ENCODE measurements at places on chromosomes 1 and 21.

DNA sequence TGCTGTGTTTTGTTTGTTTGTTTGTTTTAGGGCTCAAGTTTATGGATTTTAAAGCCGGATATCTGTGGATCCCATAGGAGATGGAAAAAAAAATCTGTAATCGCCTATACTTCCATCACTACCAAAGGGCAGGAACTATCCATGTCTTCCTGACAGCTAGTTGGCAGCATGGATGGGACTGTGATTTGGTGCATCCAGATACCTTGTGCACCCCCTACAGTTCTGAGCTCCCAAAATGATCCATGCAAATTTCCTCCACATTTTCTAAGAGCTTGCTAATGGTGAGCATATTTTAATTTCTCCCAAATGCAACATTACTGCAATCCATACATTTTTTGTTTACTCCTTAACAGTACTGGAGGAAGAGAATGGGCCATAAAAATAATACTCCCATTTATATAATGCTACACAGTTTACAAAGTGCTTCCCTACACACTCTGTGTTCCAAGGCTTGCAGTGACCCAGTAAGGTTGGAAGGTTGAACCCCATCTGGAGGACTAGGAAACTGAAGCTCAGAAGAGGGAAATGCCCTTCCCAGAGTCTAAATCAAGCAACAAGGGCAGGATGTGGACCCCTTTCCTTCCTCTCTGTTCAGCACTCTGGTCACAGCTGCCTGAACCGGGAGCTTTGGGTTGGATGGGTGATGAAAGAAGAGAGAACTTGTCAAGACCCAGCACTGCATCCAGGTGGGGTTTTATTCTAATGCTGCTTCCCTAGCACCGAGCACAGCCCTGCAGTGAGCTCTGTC lies 48.0 kb downstream of the CAPN8 start:
- DNase-seq, result no peak

- DNase-seq, result no peak
Observed at GRCh38 chr1:235923466-235924021, 56.8 kb upstream of the LYST start.

- peak; percentile 80 for DNase-seq
Observed at GRCh38 chr1:72177711-72178110, 104.6 kb downstream of the NEGR1 start.

DNA sequence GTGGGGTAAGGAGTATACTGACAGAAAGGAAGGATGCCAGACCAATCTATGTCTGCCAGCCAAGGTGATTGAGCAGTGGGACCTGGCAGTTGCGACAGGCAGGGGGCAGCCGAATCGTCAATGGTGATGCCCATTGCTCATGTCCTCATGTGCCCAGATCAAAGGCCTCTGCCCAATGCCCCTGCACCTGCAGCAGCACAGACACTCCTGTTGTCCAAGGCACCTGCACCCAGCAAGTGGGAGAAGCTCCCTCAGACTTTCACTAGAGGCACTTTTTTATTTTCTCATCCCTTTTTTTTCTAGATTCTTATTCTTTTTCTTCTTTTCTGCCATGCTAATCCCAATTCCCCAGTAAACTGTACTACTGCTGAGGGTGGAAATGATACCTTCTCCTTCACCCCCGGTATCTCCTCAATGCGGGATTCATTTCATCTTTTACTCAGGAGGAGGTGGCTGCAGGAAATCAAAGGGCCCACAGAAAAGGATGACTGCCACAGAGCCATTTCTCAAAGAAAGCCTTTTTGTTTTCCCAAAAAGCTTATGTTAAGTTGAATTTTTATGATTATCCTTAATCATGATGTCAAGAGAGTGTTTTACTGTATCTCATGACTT lies 332.0 kb downstream of the PAPPA2 start:
- no peak for DNase-seq

GRCh38 chr1:208599063-208599462 lies 354.9 kb upstream of the PLXNA2 start:
- DNase-seq, result no peak

DNA sequence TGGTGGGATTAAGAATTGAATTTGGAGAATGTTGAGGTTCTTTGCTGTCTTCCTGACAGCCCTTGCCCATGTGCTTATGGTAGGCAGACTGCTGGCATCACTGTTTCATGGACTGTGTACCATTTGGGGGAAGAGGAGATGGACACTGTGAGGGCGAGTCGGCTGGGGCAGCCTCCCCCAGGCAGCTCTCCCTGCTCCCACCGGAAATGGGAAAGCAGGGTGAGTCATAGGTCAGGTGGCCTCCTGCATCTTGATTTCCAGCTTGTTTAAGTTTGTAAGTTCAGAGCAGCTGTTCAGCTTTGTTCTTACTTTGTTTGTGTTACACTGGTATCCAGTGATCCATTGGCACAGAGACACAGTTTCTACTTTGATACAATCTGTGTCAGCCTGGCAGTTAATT lies 87.2 kb upstream of the CNIH3 start:
- peak; percentile 88 for DNase-seq

DNA sequence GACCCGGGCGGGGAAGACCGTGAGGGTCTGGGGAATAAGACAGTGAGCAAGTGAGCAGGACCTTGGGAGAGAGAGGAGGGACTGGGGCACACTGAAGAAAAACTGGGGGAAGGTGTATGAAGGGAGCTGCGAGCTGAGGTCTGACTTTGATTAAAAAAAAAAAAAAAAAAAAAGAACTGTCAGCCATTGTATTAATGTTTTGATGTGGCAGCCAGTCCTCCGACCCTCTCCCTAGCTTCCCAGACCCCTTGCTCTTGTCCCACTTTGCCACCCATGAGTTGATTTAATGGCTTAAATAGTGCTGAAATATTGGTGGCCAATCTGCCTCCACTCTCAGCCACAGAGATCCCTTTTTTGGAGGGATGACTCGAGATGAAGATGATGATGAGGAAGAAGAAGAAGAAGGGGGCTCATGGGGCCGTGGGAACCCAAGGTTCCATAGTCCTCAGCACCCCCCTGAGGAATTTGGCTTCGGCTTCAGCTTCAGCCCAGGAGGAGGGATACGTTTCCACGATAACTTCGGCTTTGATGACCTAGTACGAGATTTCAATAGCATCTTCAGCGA lies 652 bp downstream of the HAX1 start:
- DNase-seq, result no peak

- no peak for DNase-seq
Observed at GRCh38 chr1:81254560-81254959, 546.2 kb upstream of the ADGRL2 start.

- DNase-seq, result no peak
Observed at GRCh38 chr1:169528215-169529067, 42.7 kb upstream of the SLC19A2 start.

GRCh38 chr1:240619357-240619756 lies 7.4 kb upstream of the GREM2 start:
- peak; percentile 27 for DNase-seq

DNA sequence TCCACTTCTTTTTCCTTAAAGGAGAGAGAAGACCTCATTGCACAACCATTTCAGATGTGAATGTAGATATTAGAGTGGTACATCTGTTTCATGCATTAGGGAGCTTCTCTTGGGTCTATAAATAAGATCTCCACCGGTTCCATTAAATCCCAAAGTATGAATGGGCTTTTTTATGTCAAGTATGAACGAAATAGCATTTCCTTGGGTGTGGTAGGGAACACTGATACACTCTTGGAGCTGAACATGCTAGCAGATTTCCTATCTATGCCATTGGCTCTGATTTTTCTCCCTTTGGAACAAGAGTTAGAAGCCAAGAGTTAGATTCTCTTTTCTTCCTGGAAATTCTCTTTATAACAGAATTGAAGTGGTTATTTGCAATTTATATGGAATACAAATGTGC lies 245.6 kb upstream of the ADAMTS5 start:
- no peak for DNase-seq

- DNase-seq, result peak; percentile 65
Observed at GRCh38 chr1:31647106-31647505, 2.4 kb upstream of the PEF1 start.

DNA sequence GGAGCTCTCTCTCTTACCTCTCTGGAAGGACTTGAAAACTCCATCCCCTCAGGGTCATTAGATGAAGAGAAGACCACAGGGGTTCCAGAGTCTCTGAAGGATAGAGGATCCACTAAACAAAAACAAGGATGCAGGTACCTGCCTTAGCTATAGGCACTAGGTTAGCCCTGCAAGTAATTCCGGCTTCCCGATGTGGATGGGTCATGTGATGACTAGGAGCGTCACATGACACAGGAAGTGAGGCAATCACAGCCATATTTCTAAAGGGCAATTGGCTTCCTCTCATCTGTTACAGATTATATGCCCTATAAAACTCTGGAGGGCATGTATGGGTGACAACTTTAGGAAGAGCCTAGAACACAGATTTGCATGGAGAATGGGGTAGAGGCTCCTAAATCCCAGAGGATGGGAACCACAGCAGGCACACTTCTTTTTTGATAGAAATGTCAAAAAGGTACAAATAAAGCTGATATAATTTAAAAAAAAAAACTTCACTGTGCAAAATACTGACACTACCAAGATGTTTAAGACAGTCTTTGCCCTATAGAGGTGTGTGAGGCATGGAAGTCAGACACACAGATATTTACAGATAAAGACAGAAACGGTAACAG lies 14.1 kb downstream of the ENTREP3 start:
- peak; percentile 81 for DNase-seq

GRCh38 chr1:154288661-154289060 lies 16.2 kb downstream of the HAX1 start:
- DNase-seq, result no peak

GRCh38 chr1:205046870-205047269 lies 3.9 kb downstream of the CNTN2 start:
- no peak for DNase-seq

- no peak for DNase-seq
Observed at GRCh38 chr1:169869426-169869825, 24.3 kb downstream of the SCYL3 start.

DNA sequence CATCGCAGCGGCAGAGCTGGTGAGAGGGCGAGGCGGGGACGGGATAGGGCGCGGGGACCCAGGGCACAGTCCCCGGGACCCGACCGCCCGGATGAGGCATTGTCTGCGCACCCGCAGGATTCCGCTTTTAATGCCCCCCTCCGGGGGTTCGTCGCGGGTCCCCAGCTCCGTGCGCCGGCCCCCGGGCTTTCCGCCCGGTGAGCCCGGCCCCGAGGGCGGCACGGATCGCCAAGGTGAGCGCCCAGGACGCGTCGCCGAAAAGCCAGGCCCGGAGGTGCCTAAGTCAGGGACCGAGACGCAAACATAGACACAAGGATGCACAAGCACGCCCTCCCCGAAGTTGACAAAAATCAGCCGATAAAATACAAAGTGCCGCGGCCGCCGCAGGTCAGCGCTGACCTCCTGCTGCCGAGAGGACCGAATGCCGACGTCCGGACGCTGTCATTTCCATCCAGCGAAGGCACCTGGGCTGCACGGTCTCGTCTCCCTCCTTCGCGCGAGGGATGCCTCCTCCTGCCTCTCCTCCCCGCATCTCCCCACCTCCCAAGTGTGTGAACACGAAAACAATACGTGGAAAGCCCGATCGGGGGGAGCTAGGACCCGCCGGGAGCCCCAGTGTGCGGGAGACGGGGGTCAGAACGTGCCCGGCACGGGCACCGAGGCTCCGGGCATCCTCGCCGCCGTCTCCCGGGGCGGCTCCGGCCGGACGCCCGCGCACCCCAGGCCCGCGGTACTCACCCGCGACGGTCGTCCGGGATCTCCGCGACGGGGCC lies 101.1 kb upstream of the SOD1 start:
- DNase-seq, result peak; percentile 24

- DNase-seq, result peak; percentile 95
Observed at GRCh38 chr1:153649863-153650235, 8.7 kb upstream of the SNAPIN start.

- no peak for DNase-seq
Observed at GRCh38 chr1:156165083-156165482, 11.7 kb downstream of the SEMA4A start.

- DNase-seq, result no peak
Observed at GRCh38 chr1:67607699-67608098, 77.3 kb upstream of the GADD45A start.

GRCh38 chr1:228941666-228942065 lies 206.4 kb downstream of the RHOU start:
- DNase-seq, result no peak

GRCh38 chr21:32048353-32048752 lies 175.5 kb downstream of the HUNK start:
- no peak for DNase-seq

DNA sequence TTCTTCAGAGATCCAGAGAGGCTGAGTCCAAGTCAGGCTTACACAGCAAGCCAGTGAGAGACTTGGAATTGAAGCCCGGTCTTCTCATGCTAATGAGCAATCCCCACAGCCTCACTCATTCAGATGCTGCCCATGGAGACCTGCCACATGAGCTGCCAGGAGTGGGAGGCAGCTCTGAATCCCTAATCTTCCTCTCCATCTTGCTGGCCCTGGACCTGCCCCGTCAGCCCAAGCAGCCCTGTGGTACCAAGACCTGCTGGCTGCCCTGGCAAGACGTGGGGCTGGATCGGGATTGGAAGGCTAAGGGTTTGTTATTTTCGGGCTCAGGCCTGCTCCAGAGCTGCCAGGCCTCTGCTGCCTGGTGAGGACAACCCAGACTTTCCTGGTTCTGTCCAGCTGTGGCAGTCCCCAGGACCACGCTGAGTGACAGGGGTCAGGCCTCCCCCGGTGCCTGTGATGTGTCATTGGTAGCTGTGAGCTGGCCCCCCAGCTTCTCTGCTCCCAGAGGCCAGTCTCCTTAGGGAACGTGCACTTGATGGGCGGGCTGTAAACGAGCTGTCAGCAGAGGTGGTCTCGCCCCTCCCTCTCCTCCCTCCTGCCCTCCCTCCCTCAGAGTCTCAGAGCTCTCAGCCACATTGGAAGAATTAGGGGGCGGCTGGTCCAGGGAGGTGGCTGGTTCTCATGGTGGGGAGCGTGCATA lies 135.0 kb downstream of the FOXD2 start:
- no peak for DNase-seq

- DNase-seq, result no peak
Observed at GRCh38 chr21:44763050-44763378, 38.6 kb downstream of the UBE2G2 start.

DNA sequence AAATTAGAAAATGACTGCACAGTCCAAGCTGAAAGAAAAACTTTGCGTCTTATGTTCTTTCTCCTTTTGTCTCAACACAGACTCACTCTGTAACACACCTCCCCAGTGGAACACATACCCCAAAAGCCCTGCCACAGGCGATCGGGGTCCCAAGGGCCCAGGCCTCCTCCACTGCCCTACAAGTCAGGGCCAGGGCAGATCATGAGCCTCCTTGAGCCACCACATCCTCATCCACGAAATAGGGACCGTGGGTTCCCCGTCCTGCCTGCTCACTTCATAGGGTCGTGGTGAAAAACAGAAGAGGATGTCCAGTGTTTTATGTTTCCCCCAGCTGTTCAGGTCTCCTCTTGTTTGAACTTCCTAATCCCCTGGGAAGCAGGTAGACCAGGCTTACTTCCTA lies 116.7 kb downstream of the KCNN3 start:
- no peak for DNase-seq

GRCh38 chr1:1342584-1343115 lies 6.6 kb downstream of the DVL1 start:
- no peak for DNase-seq

DNA sequence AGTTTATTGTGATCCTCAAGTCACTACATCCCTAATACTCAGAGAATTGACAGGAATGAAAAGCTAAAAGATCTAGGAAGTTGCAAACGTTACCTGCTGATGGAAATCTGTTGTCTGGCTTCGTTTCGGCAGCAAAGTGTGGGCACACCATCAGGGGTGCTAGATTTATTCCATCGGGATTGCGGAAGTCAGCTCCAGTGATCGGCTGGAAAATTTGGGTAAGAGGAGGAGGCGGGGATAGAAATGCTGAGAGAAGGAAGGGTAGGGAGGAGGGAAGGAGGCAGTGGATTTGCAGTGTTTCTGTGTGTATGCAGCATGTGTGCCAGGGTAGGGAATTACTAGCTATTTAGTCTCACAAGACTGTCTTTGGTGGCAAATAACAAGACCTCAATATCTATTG lies at the start of gene CTSK:
Gene CTSK, minus strand, starts transcription at position 140 of the 400 bp plus-strand sequence. CDS start 1,455 bp downstream, outside the sequence.
- no peak for DNase-seq

GRCh38 chr1:157829711-157830110 lies 9.8 kb upstream of the FCRL1 start:
- DNase-seq, result no peak

Measured in myocyte (in vitro differentiated cells).